DMS 273 treated with DMSO at 0.1 percent for 48 hours (cell line): ENCODE measurements at places on chromosomes 12 and 14.

GRCh38 chr14:70183991-70184390 is 4.8 kb downstream of the SLC8A3 start:
- DNase-seq, result no peak

DNA sequence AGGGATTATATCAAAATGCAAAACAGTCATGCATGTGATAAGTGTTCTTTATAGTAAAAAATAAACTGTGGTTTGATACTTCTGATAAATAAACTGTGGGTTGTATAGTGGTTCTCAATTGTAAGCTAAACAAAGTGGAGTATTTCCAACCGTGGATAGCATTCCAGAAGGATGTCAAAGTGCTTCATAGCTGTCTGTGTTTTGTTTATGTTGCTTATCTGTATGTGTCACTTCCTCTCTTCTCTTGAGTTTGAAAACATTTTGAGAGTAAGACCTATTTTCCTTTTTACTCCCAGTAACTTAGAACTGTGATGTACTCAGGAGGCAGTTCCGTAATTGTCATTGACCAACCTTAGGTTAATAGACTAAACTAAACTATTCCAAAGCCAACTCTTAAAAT is 415.8 kb downstream of the TMTC2 start:
- DNase-seq, result no peak

DNA sequence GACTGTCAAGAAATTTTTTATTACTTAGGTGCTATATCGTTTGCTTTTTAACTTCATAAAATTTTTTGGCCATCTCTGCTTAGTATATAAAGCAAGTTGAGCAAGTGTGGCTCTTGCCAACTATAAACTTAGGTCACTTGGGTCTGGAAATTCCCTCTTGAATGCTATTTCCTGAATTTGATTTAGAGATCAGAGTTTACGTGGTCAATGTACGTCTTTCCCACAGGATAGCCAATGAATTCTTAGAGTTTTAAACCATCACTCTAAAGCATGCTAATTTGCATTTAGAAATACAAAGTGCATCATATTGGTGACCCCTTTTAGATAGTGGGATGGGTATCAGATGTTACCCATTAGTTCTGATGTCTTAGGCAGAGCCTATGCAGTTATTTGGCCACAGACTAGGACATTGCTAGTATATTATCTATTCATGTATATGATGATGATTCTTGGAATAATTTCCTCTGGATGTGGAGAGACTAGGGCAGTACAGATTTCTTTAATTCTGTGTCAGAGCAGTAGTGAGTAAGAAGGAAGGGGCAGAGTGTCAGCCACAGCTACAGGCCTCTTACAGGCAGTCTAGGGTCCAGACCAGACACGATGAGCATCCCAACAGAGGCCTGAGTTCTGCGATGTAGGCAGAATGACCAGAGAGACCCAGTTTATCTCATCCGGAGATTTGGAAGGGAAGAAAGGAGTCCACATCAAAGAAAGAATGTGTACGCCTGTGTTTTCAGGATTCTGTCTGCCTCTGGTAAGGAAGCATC is 30.3 kb downstream of the SCN8A start:
- no peak for DNase-seq

GRCh38 chr12:124498275-124499189 is 68.9 kb downstream of the NCOR2 start:
- no peak for DNase-seq
